ENCODE measurements at places on chromosomes 11 and 22. TPM values are rescaled to one million over a fixed set of nuclear protein-coding genes. Genes with fewer than 3 reads are reported as not detected.

DNA sequence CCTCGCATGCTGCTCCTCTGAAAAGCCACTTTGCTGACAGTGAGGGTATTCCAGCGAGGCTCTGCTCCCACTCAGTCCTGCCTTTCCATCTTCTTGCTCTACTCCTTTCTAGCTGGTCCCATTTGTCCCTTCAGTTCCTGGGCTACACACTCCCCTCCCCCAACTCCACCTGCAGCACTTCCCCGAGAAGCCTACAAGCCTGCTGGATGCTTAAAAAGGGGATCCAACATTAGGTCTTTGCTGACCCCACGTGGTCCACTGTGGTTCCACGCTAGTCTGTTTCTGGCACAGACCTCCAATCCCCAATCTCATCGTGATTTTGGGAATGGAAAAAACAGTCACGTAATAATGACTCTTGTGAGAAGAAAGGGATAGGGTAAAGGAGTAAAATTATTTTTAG is 121.6 kb upstream of the SNX19 start:
- DNase-seq = no peak

DNA sequence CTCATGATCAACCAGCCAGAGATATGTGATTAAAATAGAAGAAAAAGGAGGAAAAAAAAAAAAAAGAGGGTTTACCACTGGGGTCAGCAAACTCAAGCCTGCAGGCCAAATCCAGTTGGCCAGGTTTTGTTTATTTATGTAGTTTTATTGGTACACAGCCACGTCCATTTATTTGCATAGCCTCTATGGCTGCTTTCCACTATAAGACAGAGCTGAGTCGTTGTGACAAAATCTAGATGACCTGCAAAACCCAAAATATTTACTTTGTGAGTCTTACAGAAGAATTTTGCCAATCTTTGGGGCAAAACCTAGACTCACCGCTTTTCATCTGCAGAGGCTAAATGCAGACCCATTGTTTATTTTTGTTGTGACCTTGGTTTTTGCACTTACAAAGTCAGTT is 87.1 kb downstream of the TENM4 start:
- no peak for DNase-seq

GRCh38 chr11:88383447-88383846 is 45.9 kb upstream of the CTSC start:
- no peak for DNase-seq

GRCh38 chr22:48923996-48924395 is 903.7 kb downstream of the BRD1 start:
- DNase-seq = peak; percentile 28

DNA sequence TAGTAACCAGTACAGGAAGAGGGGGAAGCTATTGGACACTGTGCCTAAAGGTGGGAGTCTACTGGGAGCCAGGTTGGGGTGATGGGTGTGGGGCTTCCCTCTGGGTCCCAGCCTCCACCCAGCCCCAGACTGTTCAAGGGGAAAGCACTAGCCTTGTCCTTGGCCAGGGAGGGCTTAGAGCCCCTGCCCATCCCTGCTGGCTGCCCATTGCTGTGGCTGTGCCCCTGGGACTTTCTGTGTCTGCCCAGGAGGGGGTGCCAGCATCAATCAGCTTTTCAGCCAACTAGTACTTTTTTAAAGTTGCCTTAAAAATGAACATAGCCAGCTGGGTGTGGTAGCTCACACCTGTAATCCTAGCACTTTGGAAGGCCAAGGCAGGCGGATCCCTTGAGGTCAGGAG is 19.9 kb downstream of the INCENP start:
- no peak for DNase-seq

DNA sequence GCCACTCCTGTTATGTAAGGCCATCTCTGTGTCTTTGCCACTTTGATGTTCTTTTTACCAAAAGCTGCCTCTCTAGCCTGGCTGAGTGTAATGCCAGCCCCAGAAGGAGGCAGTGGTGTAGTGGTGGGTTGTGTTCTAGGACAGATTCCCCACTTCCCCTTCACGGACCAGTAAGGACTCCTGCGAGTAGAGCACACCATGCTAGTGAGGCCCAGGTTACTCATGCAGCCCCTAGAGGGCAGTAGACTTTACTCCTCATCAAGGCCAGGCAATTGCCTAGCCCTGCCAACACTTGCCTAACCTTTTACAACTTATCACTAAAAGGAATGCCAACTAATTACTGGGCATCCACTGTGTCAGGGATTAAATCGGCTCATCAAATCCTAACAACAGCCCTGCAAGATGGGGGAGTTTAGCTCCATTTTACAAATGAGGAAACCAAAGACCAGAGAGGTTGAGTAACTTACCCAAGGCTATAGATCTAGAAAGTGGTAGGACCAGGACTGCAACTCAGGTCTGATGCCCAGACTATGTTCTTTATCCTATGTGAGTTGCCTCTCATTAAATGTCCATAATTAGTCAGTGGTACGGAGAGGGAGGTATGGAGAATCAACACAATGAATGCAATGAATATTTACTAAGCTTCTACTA is 75.3 kb downstream of the APIP start:
- DNase-seq = no peak

DNA sequence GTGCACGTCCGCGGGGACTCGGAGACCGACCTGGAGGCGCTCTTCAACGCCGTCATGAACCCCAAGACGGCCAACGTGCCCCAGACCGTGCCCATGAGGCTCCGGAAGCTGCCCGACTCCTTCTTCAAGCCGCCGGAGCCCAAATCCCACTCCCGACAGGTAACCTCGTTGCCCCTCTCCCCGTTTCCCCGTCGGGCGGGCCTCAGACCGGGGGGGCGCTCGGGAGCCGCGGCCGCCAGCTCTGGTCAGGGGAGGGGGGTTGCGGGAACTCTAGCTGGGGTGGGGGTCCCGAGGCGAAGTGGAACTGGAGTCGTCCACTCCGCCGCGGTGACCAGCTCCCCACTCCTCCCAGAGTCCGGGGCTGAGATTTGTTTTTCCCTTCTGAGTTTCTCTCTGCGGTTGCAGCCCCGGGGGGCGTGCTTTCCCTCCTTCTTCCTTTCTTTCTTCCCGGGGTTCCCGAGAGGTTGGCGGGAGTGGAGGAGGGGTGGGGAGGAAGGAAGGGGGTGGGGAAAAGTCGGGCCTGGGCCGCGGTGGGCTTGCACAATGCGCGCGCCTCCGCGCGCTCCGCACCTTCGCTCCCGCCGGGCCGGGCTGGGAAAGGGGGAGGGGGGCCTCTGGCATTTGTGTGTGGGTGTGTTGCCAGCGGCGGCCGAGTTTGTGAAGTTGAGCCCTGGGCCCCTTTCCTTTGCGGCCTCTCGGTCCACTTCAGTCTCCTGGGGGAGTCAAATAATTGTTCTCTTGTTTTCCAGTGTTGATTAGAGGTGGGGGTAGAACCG is 952 bp downstream of the YAP1 start:
- peak; percentile 89 for DNase-seq

DNA sequence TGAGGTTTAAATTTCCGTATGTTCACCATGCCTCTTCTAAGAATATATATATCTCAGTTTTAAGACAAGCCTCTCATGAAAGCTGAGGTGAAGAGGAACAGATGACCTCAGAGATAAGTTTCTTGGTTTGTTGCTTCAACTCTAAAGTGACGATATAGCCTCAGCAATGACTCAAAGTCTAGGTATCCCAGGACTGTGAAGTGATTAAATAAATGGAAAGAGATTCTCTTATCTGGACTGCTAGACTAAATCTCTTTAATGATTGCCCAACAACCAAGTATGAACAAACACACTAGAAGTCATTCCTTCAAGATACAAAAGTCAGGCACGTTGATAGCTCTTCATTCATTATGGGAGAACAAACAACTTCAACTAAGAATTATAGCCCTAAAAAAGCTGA is 15.3 kb downstream of the CADM1 start:
- DNase-seq = no peak

DNA sequence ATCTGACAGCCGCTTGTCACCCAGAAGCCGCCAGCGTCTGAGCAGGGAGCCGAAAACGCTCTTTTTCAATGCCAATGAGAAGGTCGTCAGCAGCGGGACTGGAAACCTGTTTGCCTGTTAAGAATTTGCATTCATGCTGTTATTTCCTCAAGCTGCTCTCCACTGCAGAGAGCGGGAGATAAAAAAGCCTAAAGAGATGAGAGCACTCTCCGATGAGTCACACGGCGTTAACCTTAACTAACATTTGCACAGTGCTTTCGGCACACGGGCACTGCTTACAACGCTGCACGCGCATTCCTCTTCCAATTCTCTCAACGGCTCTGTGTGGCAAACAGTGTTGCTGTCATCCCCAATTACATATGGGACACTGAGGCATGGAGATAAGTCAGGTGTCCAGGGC is 40.0 kb upstream of the RTL6 start:
- no peak for DNase-seq

DNA sequence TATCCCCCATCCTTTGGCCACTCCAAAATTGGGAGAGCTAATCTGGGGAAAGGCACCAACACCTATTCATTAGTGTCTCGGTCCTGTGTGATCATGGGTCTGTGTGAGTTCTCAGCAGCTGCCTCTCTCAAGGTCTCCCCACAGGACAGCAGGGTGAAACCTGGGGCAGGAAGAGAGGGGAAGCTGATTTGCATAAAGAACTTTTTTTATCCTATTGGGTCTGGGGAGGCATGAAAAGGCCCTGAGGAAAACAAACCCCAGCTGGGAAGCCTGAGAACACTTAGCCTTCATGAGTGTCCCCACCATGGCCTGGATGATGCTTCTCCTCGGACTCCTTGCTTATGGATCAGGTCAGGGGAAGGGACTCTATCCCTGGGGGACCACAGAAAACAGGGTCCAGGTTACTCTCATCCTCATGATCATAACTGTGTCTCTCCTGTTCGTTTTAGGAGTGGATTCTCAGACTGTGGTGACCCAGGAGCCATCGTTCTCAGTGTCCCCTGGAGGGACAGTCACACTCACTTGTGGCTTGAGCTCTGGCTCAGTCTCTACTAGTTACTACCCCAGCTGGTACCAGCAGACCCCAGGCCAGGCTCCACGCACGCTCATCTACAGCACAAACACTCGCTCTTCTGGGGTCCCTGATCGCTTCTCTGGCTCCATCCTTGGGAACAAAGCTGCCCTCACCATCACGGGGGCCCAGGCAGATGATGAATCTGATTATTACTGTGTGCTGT is 116.0 kb upstream of the TOP3B start:
- no peak for DNase-seq

- no peak for DNase-seq
Measured at GRCh38 chr11:67407688-67408163, 3.8 kb downstream of the TBC1D10C start.

- no peak for DNase-seq
Measured at GRCh38 chr11:88188251-88188931, 13.1 kb upstream of the RAB38 start.

GRCh38 chr11:15471048-15471894 is 356.5 kb downstream of the INSC start:
- DNase-seq = no peak

DNA sequence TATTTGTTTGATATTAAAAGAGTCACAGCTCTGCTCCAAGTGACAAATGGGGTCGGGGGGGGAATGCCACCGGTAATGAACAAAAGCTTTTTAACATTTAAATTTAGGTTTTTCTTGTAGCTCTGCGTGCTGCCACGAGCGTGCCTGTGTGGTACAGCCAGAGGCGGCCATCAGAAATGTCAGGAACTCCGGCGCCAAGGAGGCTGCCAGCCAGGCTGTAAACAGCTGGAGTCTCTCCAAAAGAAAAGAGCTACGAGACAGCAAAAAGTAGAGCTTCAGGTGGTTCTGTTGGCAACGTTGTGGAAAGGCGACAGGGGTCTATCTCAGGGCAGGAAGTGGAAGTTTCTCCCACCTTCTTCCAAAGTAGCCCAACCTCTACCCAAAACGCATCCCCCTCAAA is 532.8 kb downstream of the OPCML start:
- no peak for DNase-seq

- DNase-seq = no peak
Measured at GRCh38 chr22:26941896-26942636, 284.7 kb downstream of the MIAT start.

GRCh38 chr11:40129266-40129665 is 1330.2 kb downstream of the LRRC4C start:
- DNase-seq = no peak

DNA sequence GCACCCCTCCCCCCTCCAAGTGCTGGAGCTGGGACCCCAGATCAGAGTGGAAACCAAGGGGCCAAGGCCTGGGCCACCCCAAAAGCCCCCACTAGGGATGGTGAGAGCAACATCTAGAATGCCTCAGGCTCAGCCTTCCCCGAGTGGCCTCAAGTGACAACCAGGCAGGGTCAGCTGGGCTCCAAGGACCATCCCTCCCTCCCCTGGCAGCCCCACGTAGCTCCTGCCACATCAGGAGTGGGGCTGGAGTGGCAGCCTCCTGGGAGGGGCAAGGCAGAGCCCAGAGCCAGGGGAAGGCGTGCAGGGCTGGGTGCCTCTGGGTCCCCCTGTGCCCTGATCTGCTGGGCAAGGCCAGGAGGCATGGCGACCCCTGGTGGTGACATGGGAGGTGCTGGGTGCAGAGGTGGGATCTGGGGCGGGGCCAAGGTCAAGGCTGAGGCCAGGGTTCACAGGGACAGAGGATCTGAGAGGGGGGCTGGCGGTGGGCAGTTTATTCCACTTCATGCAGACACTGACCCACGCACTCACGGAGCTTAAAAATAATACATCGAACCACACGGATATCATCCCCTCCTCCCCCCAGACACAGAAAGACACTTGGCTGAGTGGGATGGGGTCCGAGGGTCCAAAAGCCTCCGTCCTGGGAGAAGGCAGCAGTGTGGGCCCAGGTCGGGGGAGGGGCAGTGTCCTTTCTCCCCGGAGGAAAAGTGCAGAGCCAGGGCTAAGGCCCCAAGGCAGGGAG is 15.8 kb upstream of the EHD1 start:
- peak; percentile 90 for DNase-seq

- DNase-seq = peak; percentile 61
Measured at GRCh38 chr22:39128508-39128907, 24.0 kb downstream of the CBX7 start.

- DNase-seq = no peak
Measured at GRCh38 chr11:100528872-100529416, 158.1 kb upstream of the ARHGAP42 start.

DNA sequence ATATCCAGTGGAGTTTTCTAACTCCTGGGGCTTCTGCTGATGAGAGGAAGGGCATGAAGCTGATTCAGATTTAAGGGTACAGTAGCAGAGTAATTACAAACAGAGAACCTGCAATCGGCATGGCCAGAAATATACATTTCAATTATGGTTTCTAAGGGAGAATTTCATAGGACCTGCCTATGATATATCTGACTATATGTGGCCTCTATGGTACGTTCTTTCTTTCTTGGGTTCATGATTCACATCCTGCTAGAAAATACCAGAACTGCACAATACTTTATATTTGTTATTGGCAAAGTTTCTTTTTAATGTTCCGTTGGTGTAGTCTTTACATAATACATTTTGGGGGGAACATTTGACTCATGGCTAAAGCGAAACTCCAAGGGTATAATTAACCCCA is 63.1 kb upstream of the TTC12 start:
- no peak for DNase-seq

OR4X2 gene
- total RNA-seq = not detected

UPB1 gene
- total RNA-seq = not detected

SEPTIN3 gene
- total RNA-seq = 1.6 TPM

UPK2 gene
- not detected for total RNA-seq

SLC17A6 gene
- not detected for total RNA-seq

TAGLN gene
- 6,854 TPM for total RNA-seq

KCNJ1 gene
- not detected for total RNA-seq

FBLN1 gene
- total RNA-seq = 216 TPM

UCP3 gene
- total RNA-seq = 2.8 TPM

Data from sigmoid colon (tissue), 7 donors.